ENCODE measurements at places on chromosomes 5 and 9.

- DNase-seq: no peak
These were observed 16.5 kb upstream of the GOLM1 start for GRCh38 chr9:86115886-86116285.

DNA sequence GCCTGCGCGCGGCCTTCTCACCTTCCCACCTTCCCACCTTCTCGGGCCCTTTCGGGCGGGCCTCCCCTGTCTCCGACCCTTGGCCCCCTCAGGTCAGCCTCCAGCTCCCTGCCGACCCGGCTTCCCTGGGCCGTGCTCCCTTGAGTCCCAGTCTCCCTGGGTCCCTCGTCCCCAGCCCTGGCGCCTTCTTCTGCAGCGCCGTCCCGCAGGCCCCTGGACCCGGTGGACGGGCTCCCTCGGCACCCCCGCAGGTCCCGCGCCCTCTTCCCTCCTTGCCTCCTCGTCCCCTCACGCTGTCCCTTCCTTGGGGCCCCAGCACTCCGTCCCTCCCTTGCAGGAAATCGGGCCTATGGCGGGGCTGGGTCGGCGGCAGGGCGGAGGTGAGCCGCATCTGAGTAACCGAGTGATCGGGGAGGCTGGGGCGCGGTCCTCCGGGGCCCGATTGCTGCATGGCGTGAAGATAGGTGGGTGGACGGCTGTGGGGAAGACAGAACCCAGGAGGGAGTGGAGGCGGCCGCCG lies 7.6 kb downstream of the ARPC5L start:
- DNase-seq: peak; percentile 25

- no peak for DNase-seq
These were observed 363.4 kb upstream of the SLC24A2 start for GRCh38 chr9:20152151-20152725.

DNA sequence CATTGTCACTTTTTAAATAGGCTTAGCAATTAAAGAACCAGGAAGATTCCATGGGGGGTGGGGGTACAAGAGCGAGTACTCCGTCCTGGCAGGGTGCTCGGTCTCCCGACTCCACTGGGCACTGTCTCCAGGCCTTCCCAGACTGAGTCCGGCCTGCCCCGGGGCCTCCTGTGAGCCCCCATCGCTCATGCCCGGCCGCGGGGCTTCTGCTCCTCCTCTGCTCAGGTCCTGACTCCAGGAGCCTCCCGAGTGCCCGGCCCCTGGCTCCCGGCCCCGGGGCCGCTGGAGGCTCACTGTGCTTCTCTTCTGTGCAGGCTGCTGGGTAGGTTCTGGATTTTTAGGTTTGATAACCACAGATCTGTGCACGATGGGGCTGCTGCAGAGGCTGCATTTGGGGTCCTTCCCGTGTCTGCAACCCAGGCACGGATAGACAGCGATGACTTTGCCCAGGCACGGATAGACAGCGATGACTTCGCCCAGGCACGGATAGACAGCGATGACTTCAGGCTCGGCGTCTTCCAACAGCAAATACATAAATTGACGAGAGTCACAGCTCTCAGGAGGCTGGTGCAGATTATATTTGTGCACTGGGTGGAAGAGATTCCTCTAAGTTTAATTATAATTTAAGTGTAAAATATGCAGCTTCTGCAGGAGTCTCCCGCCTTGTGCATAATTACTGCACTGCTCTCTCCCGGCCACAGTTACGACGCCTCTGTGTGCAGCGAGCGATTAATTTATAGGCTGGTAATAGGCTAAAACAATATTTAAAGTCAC lies 74.8 kb upstream of the RXRA start:
- DNase-seq: no peak

GRCh38 chr5:74956278-74956677 lies 90.1 kb upstream of the FAM169A start:
- DNase-seq: no peak

- DNase-seq: no peak
These were observed 17.0 kb upstream of the SSBP2 start for GRCh38 chr5:81767938-81768337.

GRCh38 chr5:81425569-81425968 lies 31.6 kb upstream of the ACOT12 start:
- DNase-seq: peak; percentile 61

- DNase-seq: peak; percentile 45
These were observed 299.3 kb downstream of the DIRAS2 start for GRCh38 chr9:90343366-90343765.

DNA sequence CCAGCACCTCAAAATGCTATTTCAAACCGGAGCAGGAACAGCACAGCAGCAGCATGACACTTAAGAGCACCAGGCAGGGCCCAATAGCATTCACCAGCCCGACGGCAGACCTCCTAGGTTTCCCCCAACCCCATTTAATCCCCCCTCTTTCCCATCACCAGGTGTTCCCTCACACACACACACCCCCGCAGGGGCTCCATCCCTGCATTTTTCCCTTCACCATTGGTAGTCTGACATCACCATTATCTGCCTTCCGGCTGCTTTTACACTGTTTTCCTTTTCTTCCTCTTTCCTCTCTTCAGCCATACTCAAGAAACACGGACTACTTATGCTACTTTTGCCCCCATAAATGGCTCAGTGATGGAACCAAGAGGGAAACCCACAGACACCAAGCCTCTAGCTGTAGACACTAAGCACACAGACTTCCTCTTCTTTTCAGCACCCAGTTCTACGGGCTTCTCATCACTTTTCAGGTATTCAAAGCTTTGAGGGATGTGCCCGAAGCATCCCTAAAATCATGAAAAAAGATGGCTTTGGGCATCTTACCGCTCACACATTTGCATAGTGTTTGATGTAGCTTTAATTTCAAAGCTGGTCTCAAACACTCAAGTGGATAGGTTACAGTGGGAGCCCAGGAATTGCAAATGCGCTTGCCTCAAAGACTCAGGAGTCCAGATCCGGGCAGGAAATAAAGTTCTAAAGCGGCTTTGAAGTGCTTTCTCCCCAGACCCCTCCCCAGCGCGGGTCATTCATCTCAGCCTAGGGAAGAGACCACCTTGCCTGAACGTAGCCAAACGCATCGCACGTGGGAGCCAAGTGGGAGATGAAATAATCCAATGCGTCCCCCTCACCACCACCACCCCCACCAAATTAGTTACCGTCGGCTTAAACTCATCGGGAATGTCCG lies 141.5 kb downstream of the TSSK1B start:
- no peak for DNase-seq

GRCh38 chr9:131276891-131277286 lies 579 bp upstream of the FAM78A start:
- DNase-seq: no peak

DNA sequence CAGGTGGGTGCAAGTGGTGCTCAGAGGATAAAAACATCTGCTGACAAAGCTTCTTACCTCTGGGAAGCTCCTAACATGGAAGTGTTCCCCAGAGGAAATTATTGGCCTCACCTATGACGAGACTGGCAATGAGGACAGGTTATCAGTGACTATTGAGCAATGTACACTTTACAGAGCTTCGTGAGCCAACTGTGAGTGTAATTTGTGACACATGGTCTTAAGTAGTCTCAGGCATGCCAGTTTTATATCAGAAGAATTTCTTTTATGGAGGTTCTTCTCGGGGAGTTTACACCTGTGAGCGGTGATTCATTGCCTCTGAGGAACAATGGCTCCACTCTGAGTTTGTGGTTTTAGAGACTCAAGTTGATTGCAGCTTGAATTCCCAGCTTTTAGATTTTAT lies 11.3 kb downstream of the ANKDD1B start:
- no peak for DNase-seq

GRCh38 chr5:149392718-149393117 lies 13.6 kb upstream of the IL17B start:
- DNase-seq: peak; percentile 57

- DNase-seq: no peak
These were observed 287.6 kb downstream of the KDM4C start for GRCh38 chr9:7045361-7045760.

DNA sequence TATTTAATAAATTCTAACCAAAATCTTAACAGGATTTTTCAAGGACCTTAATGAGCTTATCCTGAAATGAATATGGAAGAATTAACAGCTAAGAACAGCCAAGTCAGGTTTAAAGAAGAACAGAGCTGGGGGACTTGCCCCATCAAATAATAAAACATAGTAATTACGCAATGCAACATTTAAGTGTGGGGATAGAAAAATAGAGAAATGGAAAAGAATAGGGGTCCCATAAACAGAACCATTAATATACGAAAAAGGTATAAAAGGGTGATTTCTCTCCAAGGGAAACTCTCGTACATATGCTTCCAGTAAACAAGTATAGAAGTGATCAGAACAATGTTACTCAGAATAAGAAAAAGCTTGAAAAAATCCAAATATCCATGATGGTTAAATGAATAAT lies 300.2 kb downstream of the GLIS3 start:
- no peak for DNase-seq

- no peak for DNase-seq
These were observed 71.0 kb upstream of the SEMA6A start for GRCh38 chr5:116645627-116646026.

GRCh38 chr5:45029553-45029952 lies 220.8 kb downstream of the MRPS30 start:
- no peak for DNase-seq

DNA sequence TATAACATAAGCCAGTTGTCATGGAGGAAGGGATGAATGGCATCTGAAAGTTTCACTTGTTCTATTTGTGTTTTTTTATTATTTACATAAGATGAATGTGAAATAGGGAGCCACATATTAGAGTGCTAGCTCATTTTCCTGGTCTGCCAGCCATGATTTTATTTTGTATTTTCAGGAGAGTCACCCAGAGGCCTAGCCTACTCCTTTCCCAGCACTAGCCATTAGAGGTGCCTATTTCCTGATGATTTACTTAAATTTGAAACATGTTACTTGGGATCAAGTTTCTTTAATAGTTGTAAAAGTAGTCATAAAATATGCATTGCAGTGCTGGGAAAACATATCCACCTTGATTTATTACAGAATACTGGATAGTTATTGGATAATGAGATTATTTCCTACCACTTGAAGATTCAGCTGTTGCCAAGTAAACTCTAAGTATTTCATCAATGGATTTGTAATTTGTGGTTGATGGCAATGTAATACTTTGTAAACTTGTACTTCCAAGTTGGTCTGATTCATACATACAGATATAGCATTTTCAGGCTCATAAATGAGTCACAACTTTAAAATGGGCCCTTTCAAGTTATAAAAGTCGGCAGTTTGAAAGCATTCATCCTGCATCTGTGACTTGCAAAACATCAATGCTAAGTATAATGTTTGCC lies 50.8 kb downstream of the KCNN2 start:
- DNase-seq: peak; percentile 84

DNA sequence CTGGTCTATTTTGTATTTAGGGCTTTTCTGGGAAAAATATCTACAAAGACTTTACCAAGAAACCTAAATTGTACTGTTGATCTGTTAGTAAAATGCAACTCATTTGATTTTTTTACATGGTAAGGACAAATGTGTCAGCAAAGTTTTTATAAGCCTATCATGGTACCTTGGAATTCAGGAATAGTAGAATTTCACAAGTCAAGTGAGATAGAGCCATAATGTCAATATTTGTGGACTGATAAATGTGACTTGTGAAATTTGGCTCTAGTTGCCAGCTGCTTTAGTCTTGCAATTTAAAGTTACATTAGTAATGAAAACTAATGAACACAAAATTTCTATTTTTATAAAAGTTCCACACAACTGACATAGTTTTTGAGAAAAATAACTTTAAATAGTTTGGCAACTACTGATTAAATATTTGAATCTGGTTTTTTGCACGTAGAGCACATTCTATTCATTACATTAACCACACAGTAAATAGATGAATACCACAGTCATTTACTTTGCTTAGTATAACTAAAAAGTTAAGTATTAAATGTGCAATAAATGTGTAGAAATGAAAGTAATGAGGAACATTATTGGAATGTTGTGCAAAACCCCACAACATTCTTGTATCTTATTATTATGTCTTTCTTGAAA lies 41.2 kb upstream of the RIOK2 start:
- peak; percentile 77 for DNase-seq

GRCh38 chr9:32877639-32878217 lies 94.4 kb downstream of the TMEM215 start:
- no peak for DNase-seq

DNA sequence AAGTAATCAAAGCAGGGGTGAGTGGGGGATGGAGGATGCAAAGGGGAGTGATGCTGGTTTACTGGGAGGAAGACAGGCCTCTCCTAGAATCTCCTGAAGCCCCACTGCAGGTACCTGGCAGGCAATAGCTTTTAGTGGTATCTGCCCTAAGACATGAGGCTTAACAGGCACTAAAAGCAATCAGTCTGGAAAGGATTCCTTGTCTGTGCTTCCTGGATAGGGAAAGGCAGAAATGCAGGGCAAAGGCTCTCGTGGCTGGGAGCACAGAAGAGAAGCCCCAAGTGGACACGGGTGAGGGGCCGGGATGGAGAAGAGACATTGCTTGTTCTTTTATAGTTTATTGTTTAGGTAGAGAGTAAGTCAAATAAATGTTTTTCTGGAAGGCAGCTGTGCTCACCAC lies 40.1 kb downstream of the CCNJL start:
- no peak for DNase-seq

- DNase-seq: no peak
These were observed 1.7 kb downstream of the DENND4C start for GRCh38 chr9:19231904-19232822.

DNA sequence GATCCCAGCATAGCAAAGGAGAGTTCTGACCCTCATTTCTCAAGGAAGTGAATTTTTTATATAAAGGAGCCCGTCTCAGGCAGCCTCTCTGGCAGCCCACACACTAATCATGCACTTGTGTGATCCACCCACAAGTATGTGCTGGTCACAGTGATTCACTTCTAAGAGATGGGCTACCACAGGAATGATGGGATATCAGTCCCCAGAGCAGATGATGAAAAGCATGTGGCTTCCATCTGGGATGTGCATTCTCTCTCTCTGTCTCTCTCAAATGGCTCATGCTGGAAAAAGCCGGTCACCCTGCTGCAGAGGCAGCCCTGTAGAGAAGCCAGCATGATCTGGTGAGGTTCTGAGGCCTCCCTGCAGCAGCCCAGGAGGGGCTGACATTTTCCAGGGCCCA lies 74.2 kb upstream of the ADCY2 start:
- peak; percentile 99 for DNase-seq

DNA sequence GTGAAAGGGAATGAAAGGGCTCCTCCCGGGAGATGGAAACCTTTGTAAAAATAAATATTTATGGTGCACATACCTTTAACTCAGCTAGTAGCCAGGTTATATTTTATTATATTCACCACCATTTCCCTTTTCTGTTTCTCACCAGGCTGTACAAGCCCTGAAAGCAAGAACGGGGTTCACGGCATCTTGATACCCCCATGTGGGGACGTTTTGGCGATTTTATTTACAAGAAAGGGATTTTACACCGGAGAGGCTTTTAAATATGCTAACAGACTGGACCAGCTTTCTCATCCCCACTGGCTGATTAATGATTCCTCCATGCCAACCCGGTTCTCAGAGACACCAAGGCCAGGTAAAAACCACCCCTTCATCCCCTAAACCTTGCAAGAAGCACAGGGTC lies 19.2 kb downstream of the IL12B start:
- DNase-seq: no peak

- DNase-seq: no peak
These were observed 250.1 kb upstream of the MAP3K1 start for GRCh38 chr5:56565283-56565615.

- no peak for DNase-seq
These were observed 21.4 kb upstream of the LECT2 start for GRCh38 chr5:135976216-135976615.

GRCh38 chr5:40547557-40547956 lies 132.2 kb upstream of the PTGER4 start:
- no peak for DNase-seq

GRCh38 chr5:157719245-157719644 lies 12.0 kb upstream of the THG1L start:
- no peak for DNase-seq
